ENCODE measurements at places on chromosomes 6 and 20.

DNA sequence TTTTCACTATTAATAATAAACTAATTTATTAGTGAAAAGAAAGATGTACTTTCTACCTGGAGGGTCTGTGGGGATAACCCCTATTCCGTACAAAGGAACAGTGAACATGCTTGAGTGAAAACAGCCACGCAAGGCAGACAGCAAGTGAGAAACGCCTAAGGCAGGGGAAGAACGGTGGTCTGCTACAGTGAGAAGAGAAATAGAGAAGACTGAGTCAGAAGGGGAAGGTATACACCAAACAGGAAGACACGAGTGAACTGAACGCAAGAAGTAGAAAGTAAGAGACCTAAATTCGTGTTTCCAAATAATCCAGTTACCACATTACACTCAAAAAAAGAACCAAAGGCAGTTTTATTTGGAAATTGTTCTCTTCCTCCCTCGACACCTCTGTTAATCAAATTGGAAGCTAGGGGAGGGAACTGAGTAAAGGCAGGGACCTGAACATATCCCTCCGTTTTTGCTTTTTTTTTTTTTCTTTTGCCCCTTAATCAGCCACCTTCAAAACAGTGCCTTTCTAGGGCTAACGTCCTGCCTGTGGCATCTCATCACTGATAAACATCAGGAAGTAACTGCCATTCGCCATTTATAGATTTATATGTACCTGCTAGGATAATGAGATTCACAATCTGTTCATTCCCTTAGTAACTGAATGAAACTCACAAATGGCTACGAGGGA lies 48.9 kb downstream of the ATXN1 start:
- no peak for DNase-seq

DNA sequence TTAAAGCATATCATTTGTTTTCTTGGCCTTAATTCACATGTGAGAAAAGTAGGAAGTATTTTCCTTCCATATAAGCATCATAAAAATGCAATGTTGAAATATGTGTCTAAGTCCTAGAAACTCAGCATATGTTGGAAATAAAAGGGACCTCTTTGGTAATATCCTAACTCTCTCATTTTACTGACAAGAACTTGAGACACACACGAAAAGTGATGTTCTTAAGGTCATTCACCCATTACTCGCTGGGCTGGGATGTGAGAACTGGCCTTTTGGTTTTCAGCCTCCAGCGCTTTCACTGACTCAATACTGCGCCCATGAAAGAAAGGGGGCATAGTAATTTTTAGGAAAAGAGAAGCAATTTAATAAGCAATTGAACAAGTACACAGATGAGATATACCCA lies 153.5 kb upstream of the SCGN start:
- DNase-seq, result no peak

GRCh38 chr20:22339946-22340345 lies 244.4 kb downstream of the FOXA2 start:
- DNase-seq, result no peak

DNA sequence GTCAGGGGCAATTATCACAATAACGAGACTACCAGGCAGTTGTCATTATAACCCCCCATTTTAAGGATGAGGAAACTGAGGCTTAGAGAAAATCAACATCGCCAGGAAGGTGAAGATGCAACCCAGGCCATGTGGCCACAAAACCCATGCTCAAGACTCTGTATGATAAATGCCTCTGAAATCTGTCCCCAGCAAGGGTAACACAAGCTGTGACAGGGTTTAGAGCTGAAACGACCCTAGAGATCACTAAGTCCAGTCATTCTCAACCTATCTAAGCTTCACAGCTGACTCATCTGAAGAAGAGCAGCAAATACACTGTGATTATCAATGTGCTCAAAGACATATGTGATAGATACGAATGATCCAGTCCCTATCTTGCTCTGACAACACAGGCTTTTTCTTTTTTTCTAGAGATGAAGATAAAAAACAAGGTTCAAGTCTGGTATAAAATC lies 47.0 kb downstream of the ARHGAP18 start:
- DNase-seq, result no peak

- DNase-seq, result no peak
These were observed 40.9 kb downstream of the NCOA7 start for GRCh38 chr6:125831659-125832058.

GRCh38 chr20:32506721-32507120 lies 78.4 kb downstream of the NOL4L start:
- DNase-seq, result no peak

DNA sequence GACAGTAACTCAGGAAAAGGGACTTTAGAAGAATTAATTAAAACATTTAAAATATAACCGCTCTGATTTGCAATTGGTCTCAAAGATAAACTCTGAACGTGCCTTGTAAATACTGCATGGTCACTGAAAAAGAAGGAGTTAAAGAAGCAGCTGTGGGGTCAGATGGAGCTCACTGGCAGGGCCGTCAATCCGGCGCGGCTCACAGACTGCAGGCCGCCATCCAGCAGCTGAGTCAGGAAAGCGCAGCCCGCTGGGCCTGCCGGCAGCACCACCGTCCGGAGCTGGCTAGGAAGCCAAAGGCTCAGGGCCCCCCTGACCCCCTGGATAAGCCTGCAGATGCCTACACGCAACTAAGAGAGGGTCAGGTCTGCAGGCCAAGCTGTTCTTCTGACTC lies 54.2 kb upstream of the FRMD1 start:
- DNase-seq, result no peak

- no peak for DNase-seq
These were observed 53.6 kb upstream of the FYN start for GRCh38 chr6:111926731-111927302.

GRCh38 chr6:11556309-11556708 lies 18.8 kb downstream of the TMEM170B start:
- DNase-seq, result no peak

DNA sequence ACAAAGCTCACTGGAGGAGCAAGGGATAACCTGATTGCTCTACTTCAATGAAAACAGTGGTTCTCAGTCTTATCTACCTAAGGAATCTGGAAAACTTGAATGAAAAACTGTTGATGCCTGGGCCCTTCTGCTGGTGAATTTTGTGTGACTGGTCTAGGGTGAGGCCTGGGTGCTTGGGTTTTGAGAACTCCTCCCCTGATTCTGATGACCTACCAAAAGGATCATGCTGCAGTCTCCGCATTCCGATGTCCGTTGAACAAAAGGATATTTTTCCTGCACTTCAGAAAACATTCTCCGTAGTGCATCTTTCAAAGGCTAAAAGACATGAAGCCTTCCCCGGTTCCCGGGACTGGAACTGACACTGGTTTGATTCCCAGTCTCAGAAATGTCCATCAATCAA lies 157.9 kb downstream of the SYNDIG1 start:
- no peak for DNase-seq

DNA sequence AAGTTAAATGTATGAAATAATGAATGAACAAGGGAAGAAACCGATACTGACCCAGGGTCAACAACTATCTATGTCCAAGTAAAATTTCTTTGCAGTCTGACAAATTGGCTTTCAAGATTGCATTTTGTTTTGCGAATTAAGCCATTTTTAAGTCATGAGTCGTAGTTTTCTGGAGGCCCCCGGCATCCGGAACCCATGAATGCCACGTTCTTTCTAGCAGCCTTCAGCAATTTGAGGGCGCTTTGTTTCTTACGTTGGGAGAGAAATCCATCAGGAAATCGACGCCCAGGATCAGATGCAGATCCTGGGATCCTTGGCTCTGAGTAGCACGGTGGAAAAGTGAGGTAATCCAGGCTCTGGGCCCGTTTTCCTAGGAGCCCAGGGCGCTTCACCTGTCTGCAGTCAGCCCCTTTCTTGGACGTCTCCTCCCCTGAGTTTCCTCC lies 309 bp upstream of the ABRACL start:
- DNase-seq, result no peak

GRCh38 chr20:3013771-3014170 lies 29.7 kb upstream of the GNRH2 start:
- no peak for DNase-seq

GRCh38 chr6:15327271-15327670 lies 81.4 kb downstream of the JARID2 start:
- no peak for DNase-seq

DNA sequence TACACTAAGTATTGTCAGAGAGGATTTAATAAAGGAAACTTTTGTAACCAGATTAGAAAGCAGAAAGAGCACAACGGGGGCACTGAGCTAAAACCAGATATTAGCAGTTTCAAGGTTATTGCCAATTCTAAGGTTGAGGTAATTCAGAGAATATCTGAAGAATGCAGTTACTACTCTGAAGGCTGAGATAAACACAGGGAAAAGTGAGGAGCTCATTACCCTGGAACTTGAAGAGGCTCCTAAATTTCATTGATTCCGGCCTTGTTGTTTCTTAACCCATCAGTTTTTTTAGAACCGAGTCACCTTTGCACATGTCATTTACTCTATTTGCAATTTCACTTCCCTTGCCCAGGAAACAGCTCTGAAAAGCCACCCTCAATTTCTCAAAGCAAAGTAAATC lies 72.4 kb upstream of the BTBD3 start:
- no peak for DNase-seq

- DNase-seq, result no peak
These were observed 270.6 kb downstream of the FARS2 start for GRCh38 chr6:5531853-5532375.

- no peak for DNase-seq
These were observed 14.0 kb downstream of the NRN1 start for GRCh38 chr6:5992551-5993225.

DNA sequence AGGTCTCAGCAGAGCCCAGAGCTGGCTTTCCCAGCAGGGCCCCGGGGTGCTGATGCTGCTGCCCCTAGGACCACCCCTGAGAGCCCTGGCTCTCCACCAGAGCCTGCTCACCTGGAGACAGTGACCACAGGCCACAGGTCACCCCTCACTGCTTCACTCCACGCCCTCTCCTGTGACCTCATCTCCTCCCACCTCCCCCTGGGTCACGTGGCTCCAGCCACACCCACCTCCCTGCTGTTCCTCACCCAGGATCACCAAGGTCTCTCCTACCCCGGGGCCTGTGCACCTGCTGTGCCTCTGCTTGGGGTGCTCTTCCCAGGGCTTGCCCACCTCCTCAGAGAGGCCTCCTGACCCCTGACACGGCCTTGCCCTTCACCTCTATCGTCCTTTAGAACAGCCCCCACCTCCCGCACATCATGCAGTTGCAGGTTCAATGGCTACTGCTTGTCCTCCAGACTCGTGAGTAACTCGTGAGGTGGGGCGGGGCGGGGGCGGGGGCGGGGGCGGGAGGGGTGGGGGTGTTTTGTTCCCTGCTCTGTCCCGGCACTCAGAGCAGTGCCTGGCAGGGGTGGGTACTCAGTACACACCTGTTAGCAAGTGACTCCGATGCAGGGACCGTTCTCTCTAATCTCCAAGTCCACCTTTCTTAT lies 468.0 kb downstream of the PREX1 start:
- DNase-seq, result no peak
